ENCODE measurements at places on chromosomes 5 and 9. TPM values are rescaled to one million over a fixed set of nuclear protein-coding genes. Genes with fewer than 3 reads are reported as not detected.

DNA sequence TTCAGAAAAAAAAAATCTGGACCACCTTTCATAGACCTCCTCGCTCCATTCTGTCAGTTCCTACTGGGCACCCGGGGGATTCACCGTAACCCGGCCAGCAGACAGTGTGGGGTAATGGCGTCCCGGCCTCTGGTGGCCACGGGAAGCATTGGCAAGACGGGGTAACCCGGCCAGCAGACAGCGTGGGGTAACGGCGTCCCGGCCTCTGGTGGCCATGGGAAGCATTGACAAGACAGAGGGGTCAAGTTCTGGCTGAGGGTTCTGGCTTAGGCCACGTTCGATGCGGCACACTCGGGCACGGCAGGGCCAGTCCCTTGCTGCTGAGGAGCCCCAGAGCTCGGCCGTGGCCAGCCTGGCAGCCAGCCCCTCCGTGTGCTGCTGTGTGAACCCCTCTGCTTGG, 116.2 kb upstream of the RAPGEF1 start:
- no peak for DNase-seq

DNA sequence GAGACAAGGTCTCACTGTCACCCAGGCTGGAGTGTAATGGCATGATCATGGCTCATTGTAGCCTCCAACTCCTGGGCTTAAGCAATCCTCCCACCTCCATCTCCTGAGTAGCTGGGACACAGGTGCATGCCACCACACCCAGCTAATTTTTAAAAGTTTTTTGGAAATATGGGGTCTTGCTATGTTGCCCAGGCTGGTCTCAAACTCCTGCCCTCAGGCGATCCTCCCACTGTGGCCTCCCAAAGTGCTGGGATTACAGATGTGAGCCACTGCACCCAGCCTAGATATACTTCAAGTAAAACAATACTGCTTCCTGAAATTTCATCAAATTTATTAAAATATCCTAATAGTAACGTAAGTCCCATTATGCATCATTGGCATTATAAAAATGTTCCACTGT, 33.4 kb downstream of the STARD4 start:
- DNase-seq, result no peak

GRCh38 chr5:170296036-170296934, 1.3 kb downstream of the LCP2 start:
- DNase-seq, result no peak

- peak; percentile 88 for DNase-seq
Observed at GRCh38 chr5:169302491-169303118, 1.7 kb upstream of the SLIT3 start.

DNA sequence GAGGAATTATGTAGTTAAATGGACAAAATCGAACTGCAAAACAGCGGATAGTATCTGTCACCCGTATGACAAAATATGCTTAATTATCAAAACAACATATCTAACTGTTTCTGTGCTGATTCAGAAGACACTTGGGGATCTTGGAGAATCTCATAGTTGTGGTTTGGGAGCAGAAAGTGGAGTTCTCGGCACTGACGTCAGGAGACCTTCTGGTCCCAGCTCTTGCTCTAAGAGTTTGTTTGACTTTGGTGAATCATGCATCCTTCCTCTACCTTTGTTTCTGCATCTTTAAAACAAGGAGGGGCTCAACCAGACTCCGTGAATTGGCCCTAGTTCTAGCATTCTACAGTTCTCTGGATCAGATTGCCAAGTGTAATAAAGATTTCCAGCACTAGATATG, 37.0 kb upstream of the TAF1L start:
- peak; percentile 44 for DNase-seq

DNA sequence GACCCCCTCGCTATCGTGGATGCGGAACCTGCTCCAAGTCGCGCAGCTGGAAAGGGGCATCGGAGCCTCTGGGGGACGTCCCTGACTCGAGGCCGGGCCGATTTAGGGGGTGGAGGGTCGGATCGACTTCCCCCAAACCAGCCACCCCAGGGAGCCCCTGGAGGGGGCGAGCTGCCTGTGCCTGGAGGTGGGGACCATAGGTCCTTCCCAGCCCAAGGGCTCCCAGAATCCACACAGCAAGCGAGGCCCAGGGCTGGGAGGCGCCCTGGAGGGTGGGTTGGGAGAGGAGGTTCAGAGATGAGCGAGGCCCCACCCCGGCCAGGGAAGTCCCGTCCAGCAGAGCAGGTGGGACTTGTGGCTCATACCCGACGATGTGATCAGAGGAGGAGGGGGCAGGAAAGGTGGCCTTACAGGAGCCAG, 147.6 kb downstream of the GAPVD1 start:
- no peak for DNase-seq

- no peak for DNase-seq
Observed at GRCh38 chr5:39955156-39955555, 530.4 kb upstream of the DAB2 start.

DNA sequence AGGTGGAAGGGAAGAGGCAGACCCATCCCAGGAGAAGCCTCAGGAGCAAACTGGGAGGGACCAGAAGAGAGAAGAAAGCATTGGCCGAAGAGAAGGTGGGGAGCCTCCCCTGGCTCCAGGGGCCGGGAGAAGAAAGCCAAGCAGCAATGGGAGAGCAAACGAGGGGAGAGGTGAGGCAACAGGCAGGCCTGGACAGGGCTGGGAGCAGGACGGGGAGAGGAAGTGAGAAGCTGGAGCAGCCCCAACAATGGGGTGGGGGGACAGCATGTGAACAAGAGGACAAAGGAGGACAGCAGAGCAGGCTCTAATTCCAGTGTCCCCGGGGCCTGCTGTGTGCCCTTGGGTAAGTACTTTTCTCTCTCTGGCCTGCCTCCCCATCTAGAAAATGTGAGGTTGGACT, 115.3 kb downstream of the PSD2 start:
- no peak for DNase-seq

DNA sequence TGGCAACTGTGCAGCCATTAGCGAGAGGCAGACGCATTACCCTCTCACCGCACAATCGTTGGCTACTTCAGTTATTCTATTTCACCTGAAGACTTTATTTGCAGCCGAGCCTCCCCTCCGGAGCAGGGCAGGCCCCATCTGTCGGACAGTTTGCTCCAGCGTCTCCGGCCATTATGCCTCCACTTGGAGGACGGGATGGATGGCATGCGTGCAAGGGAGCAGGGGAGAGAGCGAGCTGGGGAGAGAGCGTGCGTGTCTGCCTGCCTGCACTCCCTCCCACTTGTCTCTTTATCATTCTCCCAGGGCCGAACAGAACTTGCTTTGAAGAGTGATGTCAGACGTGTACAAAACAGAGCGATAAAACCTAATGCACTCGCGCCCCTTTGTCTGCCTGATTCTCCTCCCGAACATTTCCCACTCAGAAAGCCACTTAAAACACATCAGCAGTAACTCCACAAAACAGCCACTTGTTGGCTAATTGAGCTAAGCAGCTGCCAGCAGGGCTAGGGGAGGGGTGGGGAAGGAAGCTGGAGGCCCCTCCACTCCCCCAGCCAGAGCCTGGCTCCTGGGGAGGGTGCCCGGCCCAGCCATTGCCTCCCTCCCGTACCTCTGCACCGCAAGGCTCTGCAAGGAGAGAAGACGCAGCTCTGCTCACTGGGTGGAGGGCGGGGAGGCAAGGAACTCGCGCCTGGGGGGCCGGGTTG, 43.4 kb upstream of the FUBP3 start:
- DNase-seq, result no peak

Gene C9
- total RNA-seq, result not detected

Gene IFNA2
- total RNA-seq, result not detected

Gene MLANA
- not detected for total RNA-seq

Gene TPPP
- total RNA-seq, result not detected
